ENCODE measurements at places on chromosomes 3 and 15.

DNA sequence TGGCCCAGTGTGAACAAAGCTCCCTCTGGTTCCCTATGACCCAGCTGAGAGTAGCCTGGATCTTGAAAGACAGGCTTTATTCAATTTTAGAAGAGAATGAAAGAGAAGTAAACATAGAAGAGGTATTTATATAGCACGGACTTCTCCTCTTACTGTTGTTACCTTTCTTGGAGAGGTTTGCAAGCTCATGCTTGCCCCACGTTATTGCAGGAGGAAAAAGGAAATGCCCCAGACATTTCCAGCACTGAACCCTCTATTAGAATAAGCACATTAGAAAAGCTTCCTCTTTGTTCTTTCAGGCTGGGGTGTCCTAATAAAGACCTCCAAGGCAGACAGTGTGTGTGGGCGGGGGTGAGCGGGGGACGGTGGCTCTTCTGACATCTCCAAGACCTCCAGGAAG, 98.7 kb upstream of the AGBL1 start:
- no peak for DNase-seq

DNA sequence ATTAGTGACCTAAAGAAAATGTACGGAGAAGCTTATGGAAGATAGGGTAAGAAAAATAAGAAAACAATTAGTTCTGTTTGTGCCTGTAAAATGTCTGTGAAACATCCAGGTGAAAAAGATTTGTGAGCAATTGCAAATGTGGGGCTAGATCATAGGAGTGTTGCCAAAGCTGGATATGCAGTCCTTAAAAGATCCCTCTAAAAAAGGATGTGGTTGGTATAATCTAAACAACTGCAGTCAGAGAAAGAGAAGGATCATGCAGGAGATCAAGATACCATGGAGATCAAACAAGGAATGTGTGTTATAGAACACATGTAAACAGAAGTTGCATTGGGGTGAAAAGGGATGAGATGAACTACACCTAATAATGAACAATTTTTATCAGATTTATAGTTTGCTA, 116.8 kb downstream of the ALCAM start:
- no peak for DNase-seq

DNA sequence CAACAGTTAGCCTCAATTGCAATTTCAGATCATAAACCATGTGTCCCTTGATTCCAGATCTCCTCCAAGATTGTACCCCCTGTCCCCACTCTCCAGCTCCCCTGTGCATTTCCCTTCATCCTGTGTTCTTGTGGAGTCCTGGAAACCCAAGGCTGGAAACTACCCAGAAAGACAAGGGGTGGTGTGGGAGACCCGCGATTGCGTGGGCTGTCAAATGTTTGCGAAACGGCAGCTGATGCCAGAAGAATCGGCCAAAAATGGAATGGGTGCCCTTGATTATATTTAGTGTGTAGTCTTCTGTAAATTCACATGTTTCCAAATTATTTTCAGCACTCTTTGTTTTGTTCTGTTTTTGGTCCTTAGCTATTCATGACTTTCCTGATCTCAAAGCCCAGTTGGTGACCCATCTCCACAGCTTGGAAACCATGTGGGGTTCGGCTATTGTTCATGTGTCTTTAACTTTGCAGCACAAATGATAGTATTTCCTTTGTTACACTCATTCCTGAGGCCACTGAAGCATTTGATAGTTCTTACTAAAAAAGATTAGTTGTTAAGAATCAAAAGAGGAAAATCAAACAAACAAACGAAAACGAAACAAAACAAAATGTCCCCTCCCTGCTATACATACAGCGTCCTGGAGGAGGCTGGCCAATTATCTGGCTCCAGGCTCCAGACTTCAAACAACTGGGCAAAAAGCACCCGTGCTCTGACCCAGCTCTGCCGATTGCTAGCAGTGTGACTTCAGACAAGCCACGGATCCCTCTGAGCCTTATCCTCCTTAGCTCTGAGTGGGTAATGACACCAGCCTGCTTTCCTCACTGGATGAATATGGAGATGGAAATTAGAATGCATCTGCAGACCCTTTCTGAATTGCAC, 120.9 kb downstream of the CACNA2D3 start:
- DNase-seq: no peak

DNA sequence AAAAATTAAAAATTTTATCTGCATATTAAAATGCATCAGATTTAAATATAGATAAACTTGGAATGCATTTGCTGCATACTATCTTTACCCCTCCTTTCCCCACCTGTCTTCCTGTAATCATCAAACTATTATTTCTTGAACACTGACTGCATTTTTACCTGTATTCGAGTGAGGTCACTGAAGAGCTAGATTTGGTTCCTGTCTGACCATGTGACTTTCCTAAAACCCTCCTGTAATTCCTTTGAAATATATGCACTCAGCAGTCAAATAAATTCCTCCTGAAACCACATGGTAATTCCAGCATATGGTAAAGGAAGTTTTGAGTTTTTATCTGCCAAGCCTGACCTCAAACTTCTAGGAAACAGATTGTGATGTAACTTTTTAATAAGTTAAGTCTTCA, 445.6 kb upstream of the FRG2C start:
- no peak for DNase-seq

DNA sequence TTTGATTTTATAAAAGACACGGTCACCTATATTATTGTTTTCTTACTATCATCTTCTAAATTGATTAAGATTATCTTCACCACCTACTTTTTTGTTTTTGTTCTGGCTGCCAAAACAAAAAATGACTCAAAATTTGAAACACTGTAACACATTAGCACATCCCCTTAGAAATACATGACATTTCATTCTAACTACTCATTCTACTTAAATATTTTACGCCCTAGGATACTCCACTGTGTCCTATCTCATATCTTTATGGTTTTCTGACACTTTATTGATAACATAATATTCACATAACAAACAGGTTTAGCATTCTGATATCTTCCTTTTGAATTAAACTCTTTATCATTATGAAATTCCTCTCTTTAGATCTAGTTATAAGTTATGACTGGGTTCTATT, 656.2 kb downstream of the GBE1 start:
- DNase-seq: no peak

GRCh38 chr3:154025007-154025406, 96.2 kb upstream of the ARHGEF26 start:
- no peak for DNase-seq
